Foreskin melanocyte (primary cell): ENCODE measurements at places on chromosomes 11 and 22.

DNA sequence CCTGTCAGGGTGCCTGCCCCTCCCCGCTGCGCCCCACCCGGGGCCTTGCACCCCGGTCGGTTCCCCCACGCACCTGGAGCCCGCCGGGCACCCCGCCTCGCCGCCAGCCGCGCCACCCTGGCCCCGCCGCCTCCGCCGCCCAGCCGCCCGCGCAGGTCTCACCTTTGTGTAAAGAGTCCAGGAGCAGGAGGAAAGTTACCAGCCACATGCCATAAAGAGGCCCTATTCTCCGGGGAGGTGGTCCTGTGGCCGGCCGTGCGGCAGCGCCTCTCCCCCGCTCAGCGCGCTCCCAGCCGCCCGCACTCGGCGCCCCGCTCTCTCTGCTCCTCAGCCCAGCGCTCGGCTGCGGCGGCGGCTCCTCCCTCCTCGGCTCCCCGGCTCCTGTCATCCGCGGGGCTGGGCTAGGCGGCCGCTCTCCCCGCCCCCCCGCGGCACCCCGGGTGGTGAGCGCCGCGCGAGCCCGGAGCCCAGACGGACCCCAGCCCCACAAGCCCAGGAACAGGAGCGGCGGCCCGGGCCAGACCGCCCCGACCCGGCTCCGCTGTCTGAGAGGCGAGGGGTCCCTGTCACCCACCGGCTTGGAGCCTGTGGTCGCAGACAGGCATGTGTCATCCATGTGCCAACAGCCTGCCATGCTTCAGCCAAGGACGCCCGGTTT lies at the start of gene DSCAML1:
Gene DSCAML1, minus strand, starts transcription at position 345 of the 658 bp plus-strand sequence. Its CDS starts 137 bp downstream, at position 208.
- no peak for DNase-seq

DNA sequence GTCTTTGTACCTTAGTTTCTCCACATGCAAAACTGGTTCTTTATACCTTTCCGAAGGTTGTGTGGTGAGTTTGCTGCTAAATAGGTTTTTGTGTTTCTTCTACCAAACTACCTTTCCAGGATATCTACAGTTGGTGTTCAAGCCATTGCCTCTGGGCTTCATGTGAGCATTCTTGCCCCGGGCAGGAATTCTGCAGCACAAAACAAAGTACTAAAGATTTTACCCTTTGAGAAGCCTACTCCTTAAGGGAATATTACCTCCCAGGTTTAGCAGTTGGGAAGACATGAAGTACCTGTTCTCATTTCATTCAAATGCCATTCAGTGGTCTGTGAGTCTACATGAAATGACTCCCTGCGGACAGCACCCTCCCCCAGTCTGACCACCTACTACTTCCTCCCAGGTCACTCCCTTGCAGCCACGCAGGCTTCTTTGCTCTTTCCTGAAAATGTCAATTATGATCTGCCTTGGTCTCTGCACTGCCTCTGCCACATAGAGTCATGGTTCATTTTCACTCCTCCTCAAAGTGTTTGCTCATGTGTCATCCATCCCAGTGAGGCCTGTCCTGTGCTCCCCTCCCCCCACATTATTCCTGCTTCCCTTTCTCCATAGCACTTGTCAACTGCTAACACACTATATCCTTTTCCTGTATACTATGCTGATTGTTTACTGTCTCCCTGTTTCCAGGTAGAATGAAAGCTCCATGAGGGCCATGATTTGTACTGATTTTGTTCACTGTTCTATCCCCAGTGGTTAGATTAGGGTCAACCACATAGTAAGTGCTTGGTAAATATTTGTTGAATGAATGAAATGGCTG lies 36.9 kb downstream of the PACS1 start:
- DNase-seq, result no peak

DNA sequence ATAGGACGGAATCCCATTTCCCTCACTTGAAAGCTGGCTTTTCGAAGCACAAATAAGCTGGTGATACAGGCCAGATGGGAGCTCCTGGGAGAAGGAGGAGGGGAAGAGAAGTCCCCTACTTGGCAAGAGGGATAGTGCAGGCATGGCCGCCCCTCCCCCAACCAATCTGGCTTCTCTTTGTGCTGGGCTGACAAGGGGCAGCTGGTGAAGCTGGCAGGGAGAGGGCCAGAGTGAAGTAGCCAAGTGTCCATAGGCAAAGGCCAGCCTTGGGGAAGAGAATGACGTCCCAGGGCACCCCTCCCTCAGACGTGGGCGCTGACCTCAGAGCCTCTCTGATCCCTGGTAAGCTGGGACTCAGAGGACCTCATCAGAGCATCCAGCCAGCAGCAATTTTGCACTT lies 78.7 kb upstream of the GRAMD1B start:
- DNase-seq, result no peak

DNA sequence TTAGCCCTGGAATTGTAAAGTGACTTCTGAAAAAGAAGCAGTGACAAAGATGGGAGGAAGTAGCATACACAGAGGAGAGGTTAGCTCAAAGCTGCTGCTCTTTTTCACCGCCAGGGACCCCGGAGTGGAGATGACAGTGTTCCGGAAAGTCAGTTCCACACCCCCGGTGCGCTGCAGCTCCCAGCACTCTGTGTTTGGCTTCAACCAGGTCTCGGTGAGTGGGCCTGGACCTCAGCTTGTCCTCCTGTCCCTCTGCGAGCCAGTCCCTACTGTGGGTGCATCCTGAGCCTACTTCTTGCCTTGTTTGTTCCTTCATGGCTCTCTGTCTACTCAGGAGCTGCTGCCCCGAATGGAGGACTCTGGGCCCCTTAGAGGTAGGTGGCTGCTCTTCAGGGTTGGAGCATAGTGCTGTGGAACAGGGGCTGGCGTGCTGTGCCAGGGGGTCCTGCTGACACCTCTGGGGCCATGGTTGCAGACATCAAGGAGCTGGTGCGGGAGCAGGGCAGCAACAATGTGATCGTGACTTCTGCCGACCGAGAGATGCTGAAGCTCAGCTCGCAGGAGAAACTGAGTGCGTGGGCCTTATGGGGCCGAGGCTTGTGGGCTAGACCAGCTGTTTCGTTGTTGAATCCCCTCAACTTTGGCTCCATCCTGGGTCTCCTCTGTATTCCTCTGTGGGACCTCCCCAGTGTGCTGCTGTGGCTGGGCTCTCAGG lies 1.7 kb downstream of the PCNX3 start:
- no peak for DNase-seq

DNA sequence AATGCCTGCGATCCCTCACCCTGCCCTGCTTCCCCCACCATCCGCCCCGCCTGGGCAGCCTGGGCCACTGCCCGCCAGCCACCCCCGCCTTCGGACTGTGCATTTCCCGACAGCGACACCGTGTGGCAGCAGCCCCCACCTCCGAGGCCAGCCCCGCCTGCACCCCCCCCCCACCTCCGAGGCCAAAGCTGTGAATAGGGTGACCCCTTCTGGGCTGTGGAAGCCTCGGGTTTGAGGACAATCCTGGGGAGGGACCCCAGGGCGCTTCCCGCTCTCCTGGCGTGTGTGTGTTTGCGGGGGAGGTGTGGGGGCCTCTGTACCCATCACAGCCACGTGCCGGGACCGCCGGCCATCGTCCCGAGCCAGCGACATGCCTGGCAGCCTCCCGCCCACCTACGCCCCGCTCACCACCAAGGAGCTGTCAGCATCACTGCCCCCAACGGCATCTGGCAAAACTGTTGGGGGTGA lies 33.8 kb upstream of the PPARA start:
- DNase-seq, result peak; percentile 67

GRCh38 chr11:44880511-44880910 lies 70.2 kb downstream of the TP53I11 start:
- DNase-seq, result no peak

DNA sequence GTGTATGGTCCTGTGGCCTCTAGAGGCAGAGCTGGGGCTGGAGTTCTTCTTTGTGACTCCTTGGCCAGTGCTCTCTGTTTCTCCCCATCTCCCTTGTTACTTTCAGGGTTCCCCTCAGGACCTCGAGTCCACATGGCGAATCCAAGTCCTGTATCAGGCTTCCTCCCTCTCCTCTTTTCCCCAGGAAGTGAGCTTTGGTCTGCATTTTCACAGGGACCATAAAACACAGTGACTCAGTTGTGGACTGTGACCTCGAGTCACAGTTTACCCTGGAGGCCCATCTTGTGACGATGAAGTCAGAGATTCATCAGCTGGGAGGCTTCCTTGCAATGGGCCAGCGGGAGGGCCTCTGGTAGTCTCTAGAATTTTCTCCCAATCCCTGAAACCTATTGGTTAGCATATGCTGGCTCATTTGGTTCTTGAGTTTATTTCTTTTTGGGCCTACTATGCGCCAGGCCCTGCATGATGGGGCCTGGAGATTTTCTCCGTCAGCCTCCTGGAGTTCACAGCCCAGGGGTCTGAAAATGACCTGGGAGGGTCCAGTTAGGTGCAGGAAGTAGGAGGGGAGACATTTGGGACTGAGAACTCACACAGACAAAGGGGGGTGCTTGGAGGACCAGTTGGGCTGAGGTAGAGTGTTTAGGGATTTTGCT lies 100.8 kb downstream of the KIAA1671 start:
- peak; percentile 50 for DNase-seq

GRCh38 chr22:49664371-49664881 lies 163.2 kb downstream of the BRD1 start:
- DNase-seq, result no peak

GRCh38 chr11:129825380-129825779 lies 9.7 kb downstream of the TMEM45B start:
- DNase-seq, result no peak

GRCh38 chr11:115303929-115304531 lies 200.2 kb downstream of the CADM1 start:
- DNase-seq, result no peak

DNA sequence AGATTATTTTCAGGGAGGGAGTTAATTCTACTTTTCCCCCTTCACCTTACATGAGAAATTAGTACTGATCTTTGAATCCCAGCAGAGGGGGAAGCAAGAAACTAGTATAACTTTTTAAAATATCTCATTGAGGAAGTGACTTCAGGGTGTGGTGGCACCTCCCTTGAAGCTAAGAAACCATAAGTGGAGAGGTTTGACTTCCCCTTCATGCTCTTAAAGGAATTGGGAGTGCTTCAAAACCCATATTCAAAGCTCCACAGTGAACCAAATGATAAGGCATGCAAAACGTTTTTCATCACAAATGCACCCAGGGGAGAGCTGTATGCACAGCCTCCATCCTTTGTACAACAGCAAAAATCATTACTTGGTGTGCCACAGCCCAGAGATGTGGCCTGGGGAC lies 540 bp downstream of the MS4A14 start:
- DNase-seq, result no peak

- no peak for DNase-seq
These were observed 455.7 kb downstream of the RAB38 start for GRCh38 chr11:87719326-87720073.

- DNase-seq, result no peak
These were observed 237.8 kb downstream of the NXPE2 start for GRCh38 chr11:114915871-114916805.

GRCh38 chr22:43203471-43203981 lies 16.6 kb upstream of the TTLL12 start:
- DNase-seq, result no peak

- no peak for DNase-seq
These were observed 13.7 kb downstream of the RNF141 start for GRCh38 chr11:10526974-10527918.

- no peak for DNase-seq
These were observed 38.6 kb upstream of the PRR5 start for GRCh38 chr22:44663256-44663999.

DNA sequence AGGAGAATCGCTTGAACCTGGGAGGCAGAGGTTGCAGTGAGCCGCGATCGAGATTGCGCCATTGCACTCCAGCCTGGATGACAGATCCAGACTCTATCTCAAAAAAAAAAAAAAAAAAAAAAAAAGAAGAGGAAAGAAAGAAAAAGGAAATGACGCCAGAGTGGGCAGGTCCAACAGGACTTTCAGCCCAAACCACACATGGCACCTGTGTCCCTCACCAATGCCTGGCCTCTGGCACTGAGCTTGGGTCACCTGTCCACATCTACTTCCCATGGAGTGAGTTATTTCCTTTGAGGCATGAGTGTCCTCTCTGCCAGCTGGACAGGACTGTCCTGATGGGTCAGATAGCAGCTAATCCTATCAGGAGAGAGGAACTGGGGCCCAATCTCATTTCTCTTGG lies 15.2 kb upstream of the GCAT start:
- DNase-seq, result no peak

DNA sequence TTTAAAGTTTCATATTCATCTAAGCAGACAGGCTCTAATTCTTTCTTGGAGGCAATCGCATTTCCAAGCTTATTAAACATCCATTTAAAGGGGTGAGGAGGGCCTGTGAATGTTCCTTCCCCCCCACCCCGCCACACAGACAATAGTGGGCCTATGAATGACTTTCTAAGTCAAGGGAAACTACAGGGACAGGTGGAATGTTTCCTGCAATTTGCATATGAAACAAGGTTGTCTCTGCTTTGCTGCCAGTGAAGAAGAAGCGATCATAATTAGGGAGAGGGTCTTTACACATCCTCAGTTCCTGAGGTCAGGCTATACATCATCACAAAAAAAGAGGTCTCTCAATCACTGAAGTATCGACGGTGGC lies 127.9 kb upstream of the OPCML start:
- DNase-seq, result no peak

DNA sequence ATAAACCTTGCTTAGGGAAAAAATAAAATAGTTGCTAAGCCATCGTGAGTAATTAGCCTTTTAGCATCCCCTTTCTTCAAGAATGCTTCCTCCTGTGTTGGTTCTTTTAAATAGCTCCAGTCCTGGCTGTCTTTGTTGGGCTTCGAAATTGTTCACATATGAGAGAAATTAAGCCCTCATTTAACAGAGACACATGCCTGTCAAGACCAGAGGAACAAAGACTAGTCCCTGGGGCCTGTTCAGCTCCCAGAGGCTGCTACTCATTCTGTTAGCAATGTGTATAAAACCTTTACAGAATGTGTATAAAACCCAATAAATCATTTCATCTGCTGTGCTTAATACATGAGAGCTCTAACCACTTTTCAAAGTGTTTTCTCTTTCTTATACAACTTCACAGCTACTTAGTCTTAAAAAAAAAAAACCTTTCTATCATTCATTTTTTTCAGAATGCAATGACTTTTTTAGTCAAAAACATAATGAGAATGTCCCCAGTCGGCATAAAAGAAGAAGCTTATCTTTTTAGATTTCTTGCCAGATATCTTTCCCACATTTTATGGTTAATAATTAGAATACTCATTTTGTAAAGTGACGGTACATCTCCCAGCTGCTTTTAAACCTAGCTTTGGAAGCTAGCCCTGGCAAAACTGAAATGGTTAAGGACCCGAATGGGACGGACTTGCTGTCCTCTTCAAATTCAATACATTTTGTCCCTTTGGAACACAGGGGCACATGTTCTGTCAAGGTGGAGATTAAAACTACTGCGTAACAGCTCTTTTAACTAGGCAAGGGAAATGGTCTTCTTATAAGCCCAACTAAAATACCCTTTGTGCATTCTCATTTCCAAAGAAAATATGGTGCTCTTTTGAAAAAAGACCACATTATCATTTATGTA lies 186.1 kb downstream of the SOX6 start:
- DNase-seq, result no peak

DNA sequence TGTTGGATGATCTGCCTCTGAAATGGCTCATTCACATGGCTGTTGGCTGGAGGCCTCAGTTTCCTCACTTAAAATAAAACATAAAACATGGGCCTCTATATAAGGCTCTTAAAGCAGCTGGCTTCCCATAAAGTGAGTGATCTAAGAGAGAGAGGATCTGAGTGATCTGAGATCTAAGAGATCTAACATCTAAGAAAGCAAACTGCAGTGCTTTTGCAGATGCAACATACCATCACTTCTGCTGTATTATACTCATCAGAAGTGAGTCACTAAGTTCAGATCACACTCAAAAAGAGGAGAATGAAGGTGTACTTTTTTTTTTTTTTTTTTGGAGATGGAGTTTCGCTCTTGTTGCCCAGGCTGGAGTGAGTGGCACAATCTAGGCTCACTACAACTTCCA lies 18.1 kb upstream of the HSPA8 start:
- no peak for DNase-seq

- no peak for DNase-seq
These were observed 17.2 kb downstream of the POU2AF1 start for GRCh38 chr11:111361874-111362273.

GRCh38 chr11:70020336-70021214 lies 57.5 kb upstream of the ANO1 start:
- DNase-seq, result no peak
